ENCODE measurements at places on chromosomes 3 and 15.

GRCh38 chr3:78507196-78507984, 1260.4 kb downstream of the ROBO1 start:
- no peak for DNase-seq

GRCh38 chr3:185900228-185900627, 37.6 kb downstream of the TRA2B start:
- no peak for DNase-seq

GRCh38 chr3:143066033-143066432, 53.5 kb upstream of the CHST2 start:
- DNase-seq, result no peak

DNA sequence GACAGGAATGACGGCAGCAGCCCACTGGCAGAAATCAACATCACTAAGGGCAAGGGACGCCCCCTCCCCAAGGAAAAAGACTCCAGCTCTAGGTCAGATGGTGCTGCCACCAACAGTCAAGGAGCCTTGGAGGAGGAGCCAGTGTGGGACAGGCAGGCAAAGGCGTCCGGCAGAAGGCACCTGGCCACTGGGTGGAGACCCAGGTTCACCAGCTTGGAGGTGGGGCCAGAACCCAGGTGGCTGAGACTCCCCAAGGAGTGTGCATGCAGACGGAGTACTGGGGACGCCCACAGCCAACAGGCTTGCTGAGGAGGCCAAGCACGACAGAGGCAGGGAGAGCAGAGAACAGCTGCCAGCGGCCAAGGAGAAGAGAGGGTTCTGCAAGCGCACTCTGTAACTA, 35.2 kb downstream of the PTPN23 start:
- DNase-seq, result no peak

GRCh38 chr15:81161160-81161673, 27.1 kb downstream of the CFAP161 start:
- no peak for DNase-seq

- no peak for DNase-seq
Measured at GRCh38 chr15:70912187-70912586, 19.6 kb downstream of the LRRC49 start.

Data from stimulated activated CD8-positive, alpha-beta memory T cell treated with anti-CD3 and anti-CD28 coated beads, Interleukin-4, amount 100 ng/mL, for 24 hours (primary cell).